Right lung (tissue), 10 donors: ENCODE measurements at places on chromosomes 1 and 21.
A peak's percentile ranks its signal among the peaks of the same experiment; 100 is the strongest.

DNA sequence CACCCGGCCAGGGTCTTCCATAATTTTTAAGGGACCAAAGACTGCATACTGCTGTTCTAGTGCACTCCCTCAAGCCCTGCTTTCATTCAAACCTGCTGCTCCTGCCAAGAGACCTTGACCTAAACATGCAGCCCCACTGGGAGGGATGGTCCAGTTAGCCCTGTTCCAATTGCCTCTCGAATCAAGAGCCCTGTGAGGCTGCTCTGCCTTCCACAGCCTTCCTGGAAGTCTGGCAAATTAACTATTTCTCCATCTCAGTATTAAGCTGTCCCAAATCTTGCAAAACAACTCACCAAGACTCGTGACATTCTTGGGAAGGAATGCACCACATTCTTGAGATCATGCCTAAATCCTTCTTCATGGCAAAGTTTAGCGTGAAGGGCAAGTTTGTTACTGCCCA, 231.3 kb downstream of the C1orf94 start:
- DNase-seq, result no peak

DNA sequence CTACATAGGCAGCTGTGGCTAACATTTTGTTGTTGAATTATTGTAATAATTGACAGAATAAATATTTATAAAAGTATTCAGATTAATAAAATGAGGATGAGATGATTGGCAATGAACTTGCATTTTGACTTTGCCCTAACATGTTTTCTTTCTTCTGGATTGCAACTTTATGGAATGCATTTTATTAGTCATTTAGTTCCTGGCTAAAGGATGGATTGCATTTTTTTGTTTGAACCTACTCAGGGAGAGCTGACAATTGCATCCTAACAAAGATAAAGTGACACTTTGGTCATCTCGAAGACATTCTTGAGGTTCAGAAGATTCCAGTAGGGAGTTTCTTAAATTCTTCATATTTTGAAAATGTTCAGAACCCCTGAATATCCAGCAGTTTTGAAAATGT, 37.5 kb downstream of the PGM1 start:
- no peak for DNase-seq

GRCh38 chr1:161933592-161934588, 89.8 kb downstream of the OLFML2B start:
- DNase-seq, result no peak

DNA sequence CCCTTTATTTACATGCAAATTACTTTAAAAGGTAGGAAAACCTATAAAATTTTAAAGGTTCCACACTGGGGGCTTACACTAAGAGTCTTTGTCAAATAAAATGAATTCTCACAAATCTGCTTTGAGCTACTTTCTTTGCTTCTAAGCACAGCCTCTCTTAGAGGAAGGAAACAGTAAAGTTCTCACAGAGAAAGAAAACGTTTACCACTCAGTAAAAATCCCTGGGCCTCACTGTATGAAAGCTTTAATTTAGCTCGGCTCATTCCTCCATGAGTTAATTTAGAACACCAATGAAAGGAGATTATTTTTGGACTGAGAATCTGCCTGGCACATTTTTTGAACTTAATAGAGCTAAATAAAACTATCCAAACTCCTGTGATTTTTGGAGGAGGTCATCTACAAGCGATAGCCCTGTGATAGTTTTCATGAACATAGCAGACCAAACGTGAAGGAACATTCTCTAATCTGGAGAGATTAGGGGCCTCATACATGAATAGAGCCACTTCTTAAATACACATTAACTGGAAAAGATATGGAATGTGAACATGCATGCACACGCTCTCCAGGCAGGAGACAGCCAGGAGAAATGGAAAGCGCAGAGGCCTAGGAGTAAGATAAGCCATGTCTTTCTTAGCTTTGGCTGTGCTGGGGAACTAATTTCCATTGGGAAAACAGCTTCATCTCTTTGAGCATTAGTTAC, 32.8 kb downstream of the PRRX1 start:
- DNase-seq, result no peak

DNA sequence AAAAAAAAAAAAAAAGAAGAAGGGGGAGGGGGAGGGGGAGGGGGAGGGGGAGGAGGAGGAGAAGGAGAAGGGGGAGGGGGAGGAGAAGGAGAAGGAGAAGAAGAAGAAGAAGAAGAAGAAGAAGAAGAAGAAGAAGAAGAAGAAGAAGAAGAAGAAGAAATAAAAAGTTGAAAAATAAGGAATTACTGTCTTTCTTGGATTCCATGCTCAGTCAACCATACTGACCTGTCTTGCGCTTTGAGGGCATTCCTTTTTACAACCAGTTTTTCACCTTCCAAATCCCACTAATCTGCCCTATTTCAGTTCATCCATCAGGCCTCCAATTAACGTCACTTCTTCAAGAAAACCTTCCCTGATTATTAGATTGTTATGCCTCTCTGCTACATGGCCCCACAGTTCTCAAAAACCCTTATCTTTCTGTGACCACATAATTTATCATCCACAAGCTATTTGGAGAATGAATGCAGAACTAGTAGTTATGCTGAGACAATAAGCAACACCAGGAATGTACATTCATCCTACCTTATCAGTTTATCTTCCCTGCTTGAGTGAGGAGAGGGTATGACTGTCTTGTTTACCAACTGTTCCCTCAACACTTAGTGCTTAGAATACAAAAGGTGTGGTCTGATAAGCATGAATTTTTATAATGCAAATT, 57.5 kb upstream of the GUCA2A start:
- DNase-seq, result no peak

DNA sequence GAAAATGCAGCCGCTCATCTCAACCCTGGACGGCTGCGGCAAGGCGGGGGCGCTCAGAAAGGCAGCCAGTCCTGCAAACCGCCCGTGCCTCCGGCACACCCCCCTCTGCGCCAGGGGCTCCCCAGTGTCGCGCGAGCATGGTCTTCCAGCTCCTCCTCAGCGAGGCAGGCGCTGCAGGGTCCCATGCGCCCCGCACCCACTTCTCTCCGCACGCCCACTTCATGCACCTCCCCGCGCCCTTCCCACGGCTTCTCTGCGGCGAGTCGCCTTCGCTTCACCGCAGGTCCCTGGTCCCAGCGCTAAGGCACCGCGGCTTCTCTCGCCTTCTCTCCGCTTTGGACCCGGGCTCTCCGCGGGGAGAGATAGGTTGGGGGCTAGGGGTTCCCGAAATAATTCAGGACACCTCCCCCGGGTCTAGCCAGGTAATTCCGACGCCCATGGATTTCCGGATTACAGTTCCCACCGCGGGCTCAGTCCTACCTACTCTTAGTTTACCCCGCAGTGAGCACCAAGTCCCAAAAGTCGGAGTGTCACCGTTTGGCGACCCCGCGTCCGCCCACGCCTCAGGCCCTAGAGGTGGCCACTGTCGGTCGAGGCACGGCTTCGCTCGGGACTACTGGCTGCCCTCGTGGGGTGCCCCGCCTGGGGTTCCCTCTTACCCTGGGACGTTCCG, 67.5 kb downstream of the SYT2 start:
- no peak for DNase-seq

DNA sequence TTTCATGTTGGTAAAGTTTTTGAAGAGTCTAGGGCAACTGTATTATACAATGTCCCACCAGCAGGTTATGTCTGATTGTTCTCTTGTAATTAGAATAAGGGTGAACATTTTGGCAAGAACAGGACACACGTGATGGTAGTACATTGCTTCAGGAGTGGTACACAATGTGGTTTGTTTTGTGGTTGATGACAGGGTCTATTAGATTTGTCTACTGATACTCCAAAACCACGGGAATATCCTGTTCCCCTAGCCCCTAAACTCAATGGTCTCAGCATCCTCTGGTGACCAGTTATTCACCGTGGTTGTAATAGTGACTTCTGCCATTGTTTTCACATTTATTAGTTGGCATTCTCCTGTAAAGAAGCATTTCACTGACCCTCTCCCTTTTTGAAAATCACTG, 22.1 kb upstream of the ACTA1 start:
- no peak for DNase-seq

- DNase-seq, result no peak
Observed at GRCh38 chr21:44932408-44933181, 7.2 kb upstream of the SLX9 start.

GRCh38 chr1:84853741-84854721, 39.0 kb downstream of the LPAR3 start:
- no peak for DNase-seq

DNA sequence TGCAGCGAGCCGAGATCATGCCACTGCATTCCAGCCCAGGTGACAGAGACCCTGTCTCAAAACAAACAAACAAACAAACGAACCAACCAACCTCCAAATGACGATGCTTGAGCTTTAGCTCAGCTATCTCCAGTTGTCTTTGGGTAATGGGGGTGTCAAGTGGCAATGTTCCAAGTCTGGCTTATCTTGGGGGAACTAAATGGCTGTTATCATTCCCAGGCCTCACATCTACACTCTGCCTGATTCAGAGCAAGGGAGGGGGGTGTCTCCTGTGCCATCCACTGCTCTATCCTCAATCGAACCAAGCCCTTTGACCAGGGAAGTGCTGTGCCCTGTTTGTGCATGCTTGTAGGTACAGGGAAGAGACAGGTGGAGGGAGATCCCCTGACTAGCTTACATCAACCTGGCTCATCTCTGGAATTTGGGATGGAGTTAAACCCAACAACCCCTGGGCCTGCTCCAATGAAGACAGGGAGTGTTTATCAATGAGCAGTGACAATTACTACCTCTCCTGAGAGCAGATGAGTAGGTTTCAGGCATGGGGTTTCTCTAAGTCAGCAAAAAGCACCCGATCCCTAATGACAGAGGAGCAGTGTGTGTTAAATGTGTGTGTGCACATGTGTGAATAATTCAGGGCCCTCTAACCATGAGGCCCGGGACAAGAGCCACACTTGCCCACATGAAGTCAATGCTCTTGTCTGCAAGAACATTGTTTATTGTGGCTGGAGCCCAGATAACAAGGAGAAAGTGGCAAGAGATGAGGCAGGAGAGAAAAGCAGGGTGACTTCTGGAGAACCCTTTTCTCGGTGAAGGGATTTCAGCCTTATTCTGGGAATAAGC, 20.3 kb upstream of the IL6R start:
- no peak for DNase-seq

- DNase-seq, result no peak
Observed at GRCh38 chr1:21068937-21069336, 107.8 kb downstream of the EIF4G3 start.

DNA sequence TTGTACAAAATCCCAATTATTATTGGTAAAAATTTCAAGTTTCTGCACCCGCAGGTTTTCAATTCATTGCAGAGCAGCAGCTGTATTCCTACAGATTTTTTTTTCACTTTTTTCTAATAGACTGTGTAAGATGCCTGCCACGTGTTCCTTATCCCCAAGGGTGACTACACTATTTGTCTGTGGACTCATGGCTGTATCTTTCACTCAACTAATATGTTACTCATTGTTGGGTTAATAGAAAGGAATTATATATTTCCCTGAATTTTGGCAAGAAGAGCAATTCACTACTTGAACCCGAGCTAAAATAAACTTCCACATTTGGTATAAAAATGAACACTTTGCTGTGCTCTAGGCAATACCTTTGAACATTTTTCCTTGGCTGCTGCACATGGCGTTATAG, 158.7 kb downstream of the NCAM2 start:
- no peak for DNase-seq

DNA sequence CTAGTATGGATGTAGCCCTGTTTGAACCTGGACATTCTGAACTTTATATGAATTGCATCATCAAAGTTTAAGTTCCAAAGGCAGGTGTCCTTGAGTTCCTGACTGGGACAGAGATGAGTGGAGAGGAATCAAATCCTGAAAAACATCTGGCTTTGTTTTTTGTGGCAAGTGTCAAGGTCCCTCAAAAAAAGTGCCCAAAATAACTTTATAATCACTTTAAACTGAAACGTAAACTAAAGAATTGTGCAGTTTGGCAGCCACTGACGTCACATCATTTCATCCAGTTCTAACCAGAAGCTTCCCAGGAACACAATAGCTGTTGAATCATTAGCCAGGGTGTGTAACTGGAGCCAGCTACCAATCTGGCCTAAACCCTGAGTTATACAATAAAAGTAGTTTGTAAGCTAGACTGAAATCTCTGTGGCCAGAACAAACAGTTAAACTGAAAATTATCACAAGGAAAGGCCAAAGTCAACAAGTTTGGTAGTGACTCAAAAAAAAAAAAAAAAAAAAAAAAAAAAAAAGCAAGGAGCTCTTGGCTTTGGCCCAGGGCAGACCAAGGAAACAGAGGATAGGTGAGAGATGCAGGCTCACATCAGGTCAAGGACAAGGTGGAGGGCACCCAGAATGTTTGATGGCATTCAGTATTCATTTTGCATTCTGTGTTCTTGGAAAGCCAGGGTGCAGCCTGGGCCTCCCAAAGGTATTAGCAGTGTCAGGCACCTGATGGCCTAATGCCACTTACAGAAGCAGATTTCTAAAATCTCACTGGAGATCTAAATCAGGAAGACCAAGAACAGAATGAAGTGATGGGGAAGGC, 74.3 kb downstream of the TNFSF18 start:
- DNase-seq, result no peak

GRCh38 chr21:36288651-36289243, 31.2 kb upstream of the MORC3 start:
- DNase-seq, result no peak

DNA sequence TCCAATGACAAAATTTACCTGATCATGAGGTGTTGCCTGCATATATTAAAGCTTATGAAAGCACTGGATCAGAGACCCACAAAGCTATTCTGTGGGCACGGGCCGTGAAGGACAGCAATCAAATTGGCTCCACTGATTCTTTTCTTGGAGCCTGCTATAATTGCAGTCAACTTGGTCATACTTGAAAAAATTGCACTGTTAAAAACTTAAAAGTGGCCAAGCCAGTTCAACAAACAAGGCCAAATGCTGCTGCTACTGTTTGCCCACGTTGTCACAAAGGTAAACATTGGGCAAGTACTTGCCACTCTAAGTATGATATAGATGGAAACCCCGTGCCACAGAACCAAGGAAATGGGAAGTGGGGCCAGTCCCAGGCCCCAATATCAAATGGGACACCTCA, 37.8 kb downstream of the CYP4A11 start:
- peak; percentile 17 for DNase-seq

GRCh38 chr1:19138331-19138730, 71.7 kb downstream of the UBR4 start:
- DNase-seq, result no peak

GRCh38 chr1:231723146-231723545, 96.6 kb downstream of the DISC1 start:
- no peak for DNase-seq

- DNase-seq, result no peak
Observed at GRCh38 chr21:35932232-35932911, 128.0 kb downstream of the SETD4 start.

GRCh38 chr21:46216132-46216747, 12.3 kb downstream of the LSS start:
- no peak for DNase-seq

DNA sequence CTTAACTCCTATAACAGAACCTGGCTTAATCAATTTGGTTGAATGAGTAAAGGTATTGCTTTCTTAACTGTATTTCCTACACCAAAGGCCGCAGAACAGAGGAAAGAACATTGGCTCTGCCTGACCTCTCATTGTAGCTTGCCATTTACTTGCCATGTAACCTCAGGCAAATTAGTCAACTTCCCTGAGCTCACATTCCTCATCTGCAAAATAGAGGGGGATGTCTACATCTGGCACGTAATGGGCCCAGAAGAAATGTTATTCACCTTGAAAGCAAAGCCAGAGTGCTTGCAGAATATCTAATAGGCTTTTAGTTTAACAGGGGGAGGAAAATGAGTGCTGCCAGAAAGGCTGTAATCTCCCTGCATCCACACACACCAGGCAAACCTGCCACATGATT, 44.3 kb downstream of the LAMC2 start:
- DNase-seq, result no peak
